ENCODE measurements at places on chromosomes 6 and 20. TPM values are rescaled to one million over a fixed set of nuclear protein-coding genes. Genes with fewer than 3 reads are reported as not detected.

DNA sequence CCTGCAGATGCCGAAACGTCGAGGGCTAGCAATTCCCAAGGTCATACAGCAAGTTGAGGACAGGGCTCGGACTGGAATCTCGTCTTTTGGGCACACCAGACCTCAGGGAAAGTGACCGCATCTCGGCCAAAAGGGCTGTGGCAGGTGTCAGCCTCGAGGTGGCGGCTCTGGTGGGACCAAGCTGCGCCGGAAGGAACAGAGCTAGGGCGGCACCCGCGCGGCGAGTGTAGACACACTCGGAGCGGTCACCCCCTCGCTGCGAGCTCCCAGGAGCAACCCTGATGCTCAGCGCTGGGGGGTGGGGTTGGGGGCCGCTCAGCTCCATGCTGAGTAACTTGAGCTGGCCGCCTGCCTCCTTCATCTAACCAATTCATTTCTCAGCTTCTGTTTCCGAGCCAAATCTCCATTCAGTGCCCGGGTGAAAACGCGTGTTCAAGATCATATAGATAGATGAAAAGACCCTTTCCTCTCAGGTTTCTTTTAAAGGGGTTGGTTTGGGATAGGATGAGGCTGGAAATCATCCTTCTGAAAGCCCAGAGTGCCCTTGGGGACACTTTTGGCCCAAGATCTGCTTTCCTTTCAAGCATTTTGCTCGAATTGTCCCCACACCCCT lies 2.2 kb upstream of the TUBB2B start:
- no peak overlapping the region for H3K4me3 ChIP-seq
- peaks cover 12% of the 10 kb centered on the region for H3K4me1 ChIP-seq
- no peaks in the 10 kb centered on the region for H3K36me3 ChIP-seq
- DNase-seq, result no peak
- no peaks in the 10 kb centered on the region for H3K27me3 ChIP-seq

DNA sequence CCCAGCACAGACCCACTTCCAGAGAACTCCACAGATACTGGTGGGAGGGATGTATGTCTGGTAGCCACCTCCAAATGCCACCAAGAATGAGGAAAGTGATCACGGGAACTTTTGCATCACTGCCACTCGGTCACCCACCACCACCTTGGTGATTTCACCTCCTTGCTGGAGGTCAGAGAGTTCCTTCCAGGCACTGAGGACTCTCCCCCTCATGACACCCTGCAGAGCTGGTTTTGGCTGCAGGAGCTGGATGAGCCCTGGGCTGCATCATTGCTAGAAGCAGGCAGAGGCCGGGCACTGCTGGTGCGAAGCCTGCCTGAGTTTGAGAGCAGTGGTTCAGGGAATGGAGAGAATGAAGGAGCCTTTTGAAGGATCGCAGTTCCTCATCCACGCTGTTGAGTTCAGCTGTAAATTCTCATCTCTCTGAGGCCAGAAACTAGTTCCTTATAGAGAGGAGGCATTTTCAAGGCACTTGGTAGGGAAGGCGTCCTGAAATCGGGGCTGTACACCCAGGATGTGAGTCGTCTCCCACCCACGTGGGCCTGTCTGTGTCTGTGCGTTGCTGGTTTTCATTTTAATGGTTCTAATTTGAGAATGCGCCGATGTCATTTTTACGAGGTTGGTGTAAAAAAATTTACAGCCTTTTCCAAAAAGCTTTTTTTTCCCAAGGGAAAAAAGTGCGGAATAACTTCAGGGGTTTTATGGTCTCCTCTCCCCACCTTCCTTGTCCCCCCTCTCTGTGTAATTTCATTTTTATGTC lies 25.0 kb downstream of the FOXP4 start:
- H3K27ac ChIP-seq, result no peak overlapping the region
- H3K27me3 ChIP-seq, result no peaks in the 10 kb centered on the region
- H3K4me1 ChIP-seq, result peaks cover 45% of the 10 kb centered on the region
- DNase-seq, result no peak
- peaks cover 4% of the 10 kb centered on the region for H3K36me3 ChIP-seq

DNA sequence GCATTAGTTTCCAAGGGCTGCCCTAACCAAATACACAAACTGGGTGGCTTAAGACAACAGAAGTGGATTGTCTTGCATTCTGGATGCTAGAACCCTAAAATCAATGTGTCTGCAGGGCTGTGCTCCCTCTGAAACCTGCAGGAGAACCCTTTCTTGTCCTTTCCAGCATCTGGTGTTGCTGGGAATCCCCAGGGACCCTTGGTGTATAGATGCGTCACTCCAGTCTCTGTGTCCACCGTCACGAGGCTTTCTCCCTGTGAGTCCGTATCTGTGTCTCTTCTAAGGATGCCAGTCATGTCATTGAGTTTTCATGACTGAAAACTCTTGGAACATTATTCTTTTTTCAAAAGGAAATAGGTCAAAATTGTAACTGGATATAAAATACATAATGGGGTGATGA lies 142.9 kb downstream of the RNASET2 start:
- no peak for DNase-seq
- H3K27ac ChIP-seq, result no peak overlapping the region
- no peaks in the 10 kb centered on the region for H3K27me3 ChIP-seq
- no peaks in the 10 kb centered on the region for H3K4me1 ChIP-seq
- H3K36me3 ChIP-seq, result no peaks in the 10 kb centered on the region
- no peak overlapping the region for H3K4me3 ChIP-seq

DNA sequence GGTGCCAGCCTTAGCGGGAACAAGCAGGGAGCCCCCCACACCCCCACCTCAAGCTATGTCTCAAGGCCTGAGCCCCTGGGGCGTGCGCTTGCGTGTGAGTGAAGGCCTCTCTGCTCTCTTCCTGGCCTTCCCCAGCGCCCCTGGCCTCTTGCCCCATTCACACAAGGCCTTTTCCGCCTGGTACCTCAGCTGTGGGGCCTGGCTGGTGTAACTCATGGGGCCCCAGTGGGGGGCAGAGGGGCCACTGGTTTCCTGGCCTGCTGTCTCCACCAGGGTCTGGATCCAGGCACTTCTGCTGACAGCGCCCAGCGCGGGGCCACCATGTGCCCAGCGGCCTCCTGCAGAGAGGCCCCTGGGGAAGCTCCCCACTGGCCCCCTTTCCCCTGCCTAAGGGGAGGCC lies 34.7 kb downstream of the GNAS-AS1 start:
- H3K27ac ChIP-seq, result no peak overlapping the region
- no peak for DNase-seq
- no peaks in the 10 kb centered on the region for H3K27me3 ChIP-seq
- H3K4me3 ChIP-seq, result no peak overlapping the region
- H3K4me1 ChIP-seq, result no peaks in the 10 kb centered on the region

DNA sequence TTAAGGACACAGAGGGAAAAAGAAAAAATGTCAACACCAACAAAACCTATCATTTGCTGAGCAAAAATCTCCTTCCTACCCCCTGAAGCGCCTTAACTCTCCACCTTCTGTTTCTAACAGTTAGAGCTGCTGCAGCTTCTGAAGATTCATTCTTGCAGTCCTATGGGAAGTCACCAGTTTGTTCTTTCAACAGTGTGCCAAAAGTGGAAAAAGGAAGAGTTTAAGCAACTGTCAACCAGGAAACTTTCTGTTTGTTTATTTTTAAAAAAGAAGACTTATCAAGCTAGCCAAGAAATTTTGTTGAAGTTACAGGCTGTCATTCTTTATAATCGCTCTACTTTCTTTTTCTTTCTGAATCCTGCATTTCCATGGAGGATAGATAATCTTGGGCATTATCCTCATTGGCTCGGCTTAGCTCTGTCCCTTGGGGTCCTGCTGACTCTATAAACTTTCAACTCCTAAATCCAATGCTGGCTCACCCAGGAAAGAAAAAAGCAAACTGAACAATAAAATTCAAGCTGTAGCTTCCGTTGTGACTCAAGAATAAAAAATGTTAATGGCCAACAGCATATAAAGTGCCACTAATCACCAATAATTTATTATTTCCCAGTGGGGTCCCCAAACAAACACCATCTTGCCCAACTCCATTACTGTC lies 172.8 kb upstream of the CITED2 start:
- no peaks in the 10 kb centered on the region for H3K27me3 ChIP-seq
- H3K27ac ChIP-seq, result no peak overlapping the region
- no peak overlapping the region for H3K4me3 ChIP-seq
- DNase-seq, result no peak

SPATA25 gene
- 1.2 TPM for polyA plus RNA-seq
